ENCODE measurements at places on chromosomes 16 and 17.
A peak's percentile ranks its signal among the peaks of the same experiment; 100 is the strongest.

GRCh38 chr17:71163121-71163812, 957.6 kb upstream of the SOX9 start:
- no peak for DNase-seq

GRCh38 chr16:89545044-89545830, 15.2 kb upstream of the RPL13 start:
- no peak for DNase-seq

DNA sequence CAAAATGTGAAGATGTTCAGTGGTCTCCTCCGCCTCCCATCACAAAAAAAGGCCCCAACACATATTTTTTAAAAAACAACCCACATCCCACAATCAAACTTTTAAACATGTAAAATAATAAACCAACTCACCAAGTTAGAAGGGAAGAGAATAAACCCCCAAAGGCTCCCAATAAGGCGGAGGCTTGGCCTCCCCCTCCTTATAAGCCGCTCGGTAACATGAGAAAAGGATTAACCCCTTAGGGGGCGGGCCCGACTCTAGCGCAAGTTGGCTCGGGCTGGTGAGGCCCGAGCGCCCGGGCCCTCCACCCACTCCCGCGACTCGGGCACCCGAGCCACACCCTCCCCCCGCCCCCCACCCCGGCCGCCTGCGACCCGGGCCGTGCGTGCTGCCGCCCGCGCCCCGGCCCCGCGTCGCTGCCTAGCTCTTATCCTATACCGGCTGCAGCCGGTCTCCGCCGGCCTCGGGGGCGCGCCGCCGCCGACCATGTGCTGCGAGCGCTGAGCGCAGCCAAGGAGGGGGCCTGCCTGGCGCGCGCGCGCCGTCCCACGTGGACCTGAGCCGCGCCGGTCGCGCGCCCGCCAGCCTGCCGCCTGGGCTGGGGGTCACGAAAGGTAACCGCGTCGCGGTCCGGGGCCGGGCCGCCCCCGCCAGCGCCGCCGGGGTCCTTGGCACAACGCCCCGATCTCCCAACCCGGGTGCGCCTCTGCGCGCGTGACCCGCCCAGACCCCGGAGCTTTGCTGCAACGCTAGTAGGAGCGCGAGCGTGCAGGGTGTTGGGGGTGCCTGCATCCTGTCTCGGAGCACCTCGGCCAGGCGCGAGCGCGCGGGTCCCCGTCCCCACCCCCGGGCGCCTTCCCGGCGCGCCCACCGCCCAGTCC, at the start of the genes ARSG and SLC16A6:
Gene ARSG (plus strand): TSS at position 541 of the 881 bp plus-strand sequence. CDS start 15,999 bp downstream, outside the sequence.
Gene SLC16A6 (minus strand): TSS at position 173 of the 881 bp plus-strand sequence. CDS start 12,807 bp downstream, outside the sequence.
- peak; percentile 65 for DNase-seq

DNA sequence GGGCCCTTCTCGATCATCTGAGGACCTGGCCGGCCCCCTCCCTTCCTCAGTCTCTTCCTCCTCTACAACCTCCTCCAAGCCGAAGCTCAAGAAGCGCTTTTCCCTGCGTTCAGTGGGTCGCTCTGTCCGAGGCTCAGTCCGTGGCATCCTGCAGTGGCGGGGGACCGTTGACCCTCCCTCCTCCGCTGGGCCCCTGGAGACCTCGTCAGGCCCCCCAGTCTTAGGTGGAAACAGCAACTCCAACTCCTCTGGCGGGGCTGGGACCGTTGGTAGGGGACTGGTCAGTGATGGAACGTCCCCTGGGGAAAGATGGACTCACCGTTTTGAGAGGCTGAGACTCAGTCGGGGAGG, 2.8 kb downstream of the SH2B1 start:
- DNase-seq = no peak

DNA sequence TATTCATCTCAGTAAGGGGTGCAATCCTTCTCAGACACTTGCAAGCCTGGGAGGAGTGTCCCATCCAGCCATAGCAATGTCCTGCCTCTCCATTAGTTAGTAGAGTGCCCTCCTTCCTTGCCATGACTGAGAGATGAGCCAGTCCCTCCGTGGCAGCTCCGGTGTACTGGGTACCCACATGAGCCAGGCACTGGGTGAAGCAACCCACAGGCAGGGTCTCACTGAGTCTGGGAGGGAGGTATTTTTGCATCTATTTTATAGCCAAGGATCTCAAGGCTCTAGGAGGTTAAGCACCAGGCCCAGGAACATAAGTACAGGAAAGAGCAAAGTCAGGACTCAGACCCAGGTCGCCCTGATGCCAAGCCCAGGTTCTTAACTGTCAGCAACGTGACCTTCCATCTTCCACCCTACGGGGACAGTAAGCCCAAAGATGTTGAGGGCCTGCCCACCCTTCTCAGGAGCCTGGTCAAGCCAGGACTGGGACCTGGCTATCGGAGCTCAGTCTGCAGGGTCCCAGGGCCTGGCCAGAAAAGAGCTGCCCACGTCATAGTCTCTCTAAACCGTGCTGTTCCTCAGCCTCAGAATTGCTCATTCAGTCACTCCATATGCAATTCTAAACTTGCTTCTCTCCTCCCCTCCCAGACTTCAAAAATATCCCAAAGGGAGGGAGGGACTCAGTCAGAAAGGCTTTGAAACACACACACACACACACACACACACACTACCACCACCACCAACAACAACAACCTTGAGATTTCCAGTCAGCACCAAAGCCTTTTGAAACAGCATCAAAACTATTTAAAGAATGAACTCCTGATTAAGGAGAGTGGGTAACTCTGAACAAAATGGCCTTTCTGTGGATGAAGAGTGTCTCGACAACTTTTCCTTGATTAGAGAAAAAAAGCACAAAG, 16.6 kb downstream of the NOS2 start:
- no peak for DNase-seq

- DNase-seq = no peak
Observed at GRCh38 chr17:41652461-41652970, 28.1 kb upstream of the KRT17 start.

- no peak for DNase-seq
Observed at GRCh38 chr17:15981208-15981607, 18.3 kb downstream of the ZSWIM7 start.

GRCh38 chr17:55693254-55694216, 29.1 kb downstream of the TMEM100 start:
- no peak for DNase-seq

GRCh38 chr16:85943711-85944110, 44.7 kb downstream of the IRF8 start:
- DNase-seq = no peak

- DNase-seq = peak; percentile 9
Observed at GRCh38 chr17:73901661-73902415, 257.6 kb upstream of the SDK2 start.

DNA sequence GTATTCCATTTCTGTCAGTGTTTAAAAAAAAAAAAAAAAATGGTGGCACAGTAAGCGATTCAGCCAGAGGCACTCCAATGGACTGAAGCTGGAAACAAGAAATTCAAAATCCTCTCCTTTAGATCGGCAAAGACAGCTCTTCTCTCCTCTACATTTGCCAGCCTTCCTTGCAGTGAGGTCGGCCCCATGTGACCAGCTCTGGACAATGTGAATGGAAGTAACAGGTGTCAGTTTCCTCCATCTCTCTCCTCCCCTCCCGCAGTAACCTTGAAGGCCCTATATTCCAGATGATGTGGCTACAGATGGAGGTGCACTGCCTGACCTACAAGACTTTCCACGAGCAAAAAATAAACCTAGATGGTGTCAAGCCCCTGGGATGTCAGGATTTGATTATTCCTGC, 15.0 kb downstream of the CUEDC1 start:
- DNase-seq = peak; percentile 36

- no peak for DNase-seq
Observed at GRCh38 chr16:76724181-76724580, 447.0 kb downstream of the CNTNAP4 start.

DNA sequence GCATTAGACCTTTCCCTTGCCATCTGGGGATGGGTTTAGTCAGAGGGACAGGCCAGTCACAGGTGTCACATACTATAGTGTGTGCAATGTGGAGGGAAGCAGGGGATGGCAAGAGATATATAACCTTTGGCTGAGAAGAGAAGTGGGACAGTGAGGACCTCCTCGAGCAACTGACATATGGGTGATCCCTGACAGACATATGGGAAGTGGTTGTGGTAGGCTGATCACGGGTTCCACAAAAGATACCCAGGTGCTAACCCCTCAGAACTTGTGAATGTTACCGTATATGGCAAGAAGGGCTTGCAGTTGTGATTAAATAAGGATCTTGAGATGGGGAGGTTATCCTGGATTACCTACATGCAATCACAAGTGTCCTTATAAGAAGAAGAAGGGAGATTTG, 188.1 kb upstream of the MPHOSPH6 start:
- no peak for DNase-seq

GRCh38 chr17:56786989-56787482, 46.7 kb downstream of the C17orf67 start:
- DNase-seq = no peak

Measured in anterior cingulate cortex (tissue), 58 donors.